ENCODE measurements at places on chromosomes 7 and 10.

DNA sequence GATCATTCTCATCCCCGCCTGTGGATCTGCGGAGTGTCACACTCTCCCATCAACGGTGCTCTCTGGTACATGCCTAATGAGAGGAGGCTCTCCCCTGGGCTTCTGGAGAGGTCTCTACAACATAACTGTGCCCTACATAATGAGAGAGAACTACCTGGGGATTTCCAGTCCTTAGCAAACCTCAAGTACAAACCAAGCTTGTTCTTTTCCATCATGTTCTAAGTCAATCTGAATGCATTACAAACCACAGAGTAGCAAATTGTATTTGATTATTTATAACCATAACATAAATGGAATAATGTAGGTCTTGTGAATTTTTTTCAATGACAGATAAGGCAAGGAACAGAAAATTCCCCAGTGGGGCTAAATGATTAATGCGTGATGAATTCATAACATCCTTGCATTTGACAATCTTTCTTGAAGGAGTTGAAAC lies 412.4 kb upstream of the NRP1 start:
- DNase-seq, result no peak

- DNase-seq, result no peak
Measured at GRCh38 chr7:77313085-77313484, 103.1 kb downstream of the GSAP start.

DNA sequence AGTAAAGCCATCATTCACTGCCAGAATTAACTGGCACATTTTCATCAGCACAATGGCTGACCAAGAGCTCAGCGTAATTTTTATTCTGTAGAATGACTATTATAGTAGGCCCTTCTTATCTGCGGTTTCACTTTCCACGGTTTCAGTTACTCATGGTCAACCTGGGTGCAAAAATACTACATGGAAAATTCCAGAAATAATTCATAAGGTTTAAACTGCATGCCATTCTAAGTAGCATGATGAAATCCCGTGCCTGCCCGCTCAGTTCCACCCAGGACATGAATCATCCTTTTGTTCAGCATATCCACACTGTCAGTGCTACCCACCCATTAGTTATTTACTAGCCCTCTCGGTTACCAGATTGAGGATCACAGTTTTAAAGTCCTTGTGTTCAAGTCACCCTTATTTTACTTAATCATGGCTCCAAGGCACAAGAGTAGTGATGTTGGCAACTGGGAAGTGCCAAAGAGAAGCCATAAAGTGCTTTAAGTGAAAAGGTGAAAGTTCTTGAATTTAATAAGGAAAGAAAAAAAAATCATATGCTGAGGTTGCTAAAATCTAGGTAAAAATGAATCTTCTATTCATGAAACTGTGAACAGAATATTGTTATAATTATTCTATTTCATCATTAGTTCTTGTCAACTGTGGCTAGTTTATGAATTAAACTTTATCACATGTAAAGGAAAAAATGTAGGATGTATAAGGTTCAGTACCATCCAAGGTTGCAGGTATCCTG lies 204.9 kb downstream of the DOCK4 start:
- peak; percentile 87 for DNase-seq

- DNase-seq, result no peak
Measured at GRCh38 chr10:88008866-88009470, 145.5 kb downstream of the PTEN start.

- no peak for DNase-seq
Measured at GRCh38 chr7:6556196-6556595, 4.9 kb upstream of the GRID2IP start.

DNA sequence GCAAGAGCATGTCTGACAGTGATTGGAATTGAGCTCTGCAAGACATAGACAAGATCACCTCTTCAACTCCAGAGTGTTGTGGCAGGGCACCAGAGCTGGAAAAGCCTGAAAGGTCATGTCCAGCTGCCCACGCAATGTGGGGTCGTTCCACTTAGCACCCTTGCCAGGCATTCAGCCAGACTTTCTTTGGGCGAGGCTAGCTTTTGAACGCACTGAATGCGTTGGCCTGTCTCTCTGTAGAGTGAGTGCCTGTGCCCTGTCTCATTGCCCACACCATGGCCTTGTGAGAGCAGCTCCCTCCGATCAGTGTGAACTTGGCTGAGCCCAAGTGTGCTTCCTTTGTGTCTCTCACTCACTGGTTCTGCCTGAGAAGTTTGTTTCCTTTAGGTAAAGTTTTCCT lies 23.3 kb downstream of the UBTD1 start:
- no peak for DNase-seq

DNA sequence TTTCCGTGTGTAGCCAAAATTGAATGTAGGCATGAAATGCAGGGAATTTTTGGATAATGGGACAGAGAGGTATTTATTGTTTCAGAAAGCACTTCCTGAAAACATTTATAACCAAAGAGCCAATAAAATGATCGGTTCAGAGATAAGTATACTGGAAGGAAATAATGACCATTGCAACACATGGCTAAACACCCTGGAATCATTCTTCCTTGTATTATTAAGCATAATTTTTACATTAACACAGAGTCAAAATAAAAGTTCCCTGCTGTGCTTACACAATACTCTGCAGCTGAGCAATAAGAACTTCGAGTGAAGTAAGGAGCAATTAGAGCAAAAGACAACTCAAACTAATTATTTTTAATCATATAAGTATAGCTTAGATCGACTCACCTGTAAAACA lies 648.3 kb downstream of the TNS3 start:
- no peak for DNase-seq

DNA sequence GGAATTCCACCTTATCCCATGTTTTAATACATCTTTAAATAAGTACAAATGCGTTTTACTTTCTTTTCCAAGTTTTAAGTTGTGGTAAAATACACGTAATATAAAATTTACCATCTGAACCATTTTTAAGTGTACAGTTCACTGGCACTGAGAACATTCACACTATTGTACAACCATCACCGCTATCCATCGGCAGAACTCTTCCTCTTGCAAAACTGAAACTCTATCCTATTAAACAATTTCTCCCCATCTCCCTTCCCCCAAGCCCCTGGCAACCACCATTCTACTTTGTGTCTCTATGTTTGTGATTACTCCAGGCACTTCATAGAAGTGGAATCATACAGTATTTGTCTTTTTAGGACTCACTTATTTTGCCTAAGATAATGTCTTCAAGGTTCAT lies 33.8 kb downstream of the HIP1 start:
- DNase-seq, result no peak

GRCh38 chr7:43492896-43493295 lies 90.0 kb upstream of the STK17A start:
- no peak for DNase-seq

- no peak for DNase-seq
Measured at GRCh38 chr10:117318909-117319308, 56.3 kb downstream of the PDZD8 start.

DNA sequence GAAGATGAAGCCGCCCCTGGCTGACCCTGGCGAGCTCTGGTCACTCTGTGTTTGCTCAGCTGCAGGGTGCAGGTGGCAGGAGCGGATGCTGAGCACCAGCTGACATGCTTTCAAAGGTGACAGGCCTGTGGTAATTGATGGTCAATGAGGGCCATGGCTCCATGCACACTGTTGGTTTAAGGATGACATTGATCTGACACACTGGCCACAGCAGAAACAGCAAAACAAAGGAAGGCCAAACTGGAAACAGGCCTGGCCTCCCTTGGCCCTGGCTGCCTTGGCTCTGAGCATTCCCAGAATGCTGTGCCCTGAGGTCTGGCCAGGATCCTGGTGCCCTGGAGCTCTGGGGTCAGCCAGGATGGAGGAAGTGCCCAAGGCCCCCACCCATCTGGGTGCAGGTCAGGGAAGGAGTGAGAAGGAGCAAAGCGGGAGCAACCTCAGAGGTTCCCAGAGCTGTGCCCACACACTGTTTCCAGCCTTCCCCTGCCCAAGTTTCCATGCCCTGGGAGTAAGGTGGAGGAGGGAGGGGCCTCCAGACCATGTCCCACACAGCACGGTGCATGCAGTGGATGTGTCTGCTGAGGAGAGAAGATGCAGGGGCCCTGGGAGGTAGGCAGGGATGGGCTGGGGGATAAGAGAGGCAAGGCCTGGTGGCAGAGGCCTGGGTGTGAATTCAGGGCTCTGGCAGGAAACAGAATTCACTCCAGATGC lies 302.2 kb downstream of the RPS24 start:
- DNase-seq, result peak; percentile 5

GRCh38 chr7:73852500-73852899 lies 8.5 kb upstream of the TMEM270 start:
- DNase-seq, result no peak

GRCh38 chr10:100518761-100519241 lies 860 bp downstream of the SEC31B start:
- DNase-seq, result peak; percentile 37

DNA sequence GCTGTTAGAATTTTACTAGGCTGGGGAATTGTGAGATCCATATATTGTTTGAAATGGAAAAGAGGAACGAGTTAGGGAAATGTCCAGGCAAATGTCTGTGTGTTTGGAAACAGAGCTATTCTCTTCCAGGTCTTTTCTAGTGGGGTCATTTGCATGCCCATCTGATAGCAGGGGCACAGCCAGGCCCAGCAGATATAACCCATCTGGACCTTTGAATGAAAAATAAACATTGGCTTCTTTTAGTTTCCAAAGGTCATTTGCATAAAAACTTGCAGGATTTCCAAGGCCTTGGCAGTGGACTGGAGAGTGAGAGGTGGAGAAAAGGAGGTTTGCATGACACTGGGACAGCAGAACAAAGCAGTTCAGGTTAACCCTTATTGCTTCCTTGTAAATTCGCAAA lies 188.0 kb upstream of the GPR26 start:
- no peak for DNase-seq

DNA sequence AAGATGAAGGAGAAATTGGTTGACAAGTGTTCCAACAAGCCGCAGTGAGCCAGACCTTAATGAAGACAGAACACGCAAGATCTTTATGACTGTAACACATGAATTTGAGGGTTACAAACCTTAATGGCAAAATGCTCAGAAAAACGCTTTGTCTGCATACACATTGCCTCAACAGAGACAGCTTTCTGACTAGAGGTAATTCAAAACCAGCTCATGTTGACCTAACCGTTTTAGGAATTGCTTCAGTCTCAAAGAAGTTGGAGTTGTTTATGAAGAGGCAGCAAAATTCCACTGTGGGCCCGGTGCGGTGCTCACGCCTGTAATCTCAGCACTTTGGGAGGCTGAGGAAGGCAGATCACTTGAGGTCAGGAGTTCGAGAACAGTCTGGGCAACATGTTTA lies 2.2 kb upstream of the GTF2I start:
- no peak for DNase-seq

GRCh38 chr7:112267944-112268691 lies 61.6 kb downstream of the ZNF277 start:
- no peak for DNase-seq

GRCh38 chr7:112462236-112462635 lies 12.0 kb downstream of the IFRD1 start:
- peak; percentile 36 for DNase-seq

DNA sequence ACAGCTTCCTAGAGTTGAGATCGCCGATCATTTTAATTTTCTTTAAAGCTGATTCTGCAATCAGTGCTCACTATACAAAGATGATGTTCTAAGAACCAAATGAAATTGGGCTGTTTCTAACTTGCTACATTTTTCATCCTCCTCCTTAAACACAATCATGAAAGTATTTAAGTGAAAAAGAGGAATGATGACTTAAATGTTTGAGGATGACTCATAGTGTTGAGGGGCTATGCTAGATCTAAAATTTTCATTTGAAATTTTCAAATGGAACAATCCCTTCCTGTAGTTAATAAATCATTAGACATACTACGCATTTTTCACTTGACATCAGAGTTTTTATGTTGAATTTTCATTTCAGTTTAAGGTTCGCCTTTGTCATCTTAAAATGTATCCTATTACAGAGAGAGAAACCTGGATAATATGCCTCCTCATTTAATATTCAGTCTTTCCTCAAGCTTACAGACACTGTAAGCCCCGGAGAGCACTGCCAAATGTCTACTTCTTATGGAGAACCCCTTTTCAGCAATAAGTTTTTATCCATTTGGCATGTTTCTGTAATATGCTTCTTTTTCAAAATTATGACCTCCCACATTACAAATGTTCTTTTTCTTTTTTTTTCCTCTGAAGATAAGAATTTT lies 499.6 kb downstream of the MAGI2 start:
- no peak for DNase-seq

GRCh38 chr7:111980725-111981124 lies 225.5 kb downstream of the DOCK4 start:
- DNase-seq, result no peak

DNA sequence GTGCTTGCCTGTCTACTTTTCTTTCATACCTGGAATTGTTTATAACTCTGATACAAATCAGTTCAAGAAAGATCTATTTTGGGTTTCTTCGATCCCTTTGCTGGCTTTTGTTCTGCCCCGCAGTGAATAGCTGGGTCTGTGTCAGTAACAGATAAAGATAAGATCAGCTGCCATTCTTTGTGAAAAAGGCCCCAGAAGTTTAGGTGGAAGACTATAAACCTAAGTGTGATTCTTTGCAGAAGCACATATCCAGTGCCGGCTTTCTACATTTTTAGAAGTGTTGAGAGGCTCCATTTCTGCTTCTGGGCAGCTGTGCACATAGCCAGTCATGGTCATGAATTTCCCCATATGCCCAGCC lies 686.4 kb upstream of the C7orf33 start:
- DNase-seq, result no peak

- no peak for DNase-seq
Measured at GRCh38 chr7:69982197-69982596, 383.9 kb downstream of the AUTS2 start.

GRCh38 chr7:108181073-108181985 lies 51.2 kb upstream of the LAMB4 start:
- peak; percentile 51 for DNase-seq

GRCh38 chr10:6400821-6401465 lies 179.1 kb downstream of the PRKCQ start:
- no peak for DNase-seq

DNA sequence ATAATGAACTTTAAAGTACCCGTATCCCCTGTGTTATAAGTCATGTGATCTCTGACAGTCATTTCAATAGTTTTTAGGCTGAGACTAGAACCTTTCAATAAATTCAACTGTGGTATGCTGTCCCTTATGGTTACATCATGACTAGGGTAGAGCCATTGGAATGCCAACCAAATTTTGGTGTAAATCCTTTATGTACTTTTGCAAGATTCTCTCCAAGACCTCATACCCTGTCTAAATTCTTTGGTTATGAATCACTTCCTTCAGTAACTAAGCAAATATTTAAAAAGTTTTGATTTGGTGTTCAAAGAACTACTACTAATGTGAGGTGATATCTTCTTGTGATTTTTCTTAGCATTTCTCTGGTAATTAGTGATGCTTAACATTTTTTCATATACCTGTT lies 20.8 kb upstream of the OR6B1 start:
- peak; percentile 37 for DNase-seq

GRCh38 chr10:119811122-119811521 lies 61.5 kb downstream of the MCMBP start:
- no peak for DNase-seq

DNA sequence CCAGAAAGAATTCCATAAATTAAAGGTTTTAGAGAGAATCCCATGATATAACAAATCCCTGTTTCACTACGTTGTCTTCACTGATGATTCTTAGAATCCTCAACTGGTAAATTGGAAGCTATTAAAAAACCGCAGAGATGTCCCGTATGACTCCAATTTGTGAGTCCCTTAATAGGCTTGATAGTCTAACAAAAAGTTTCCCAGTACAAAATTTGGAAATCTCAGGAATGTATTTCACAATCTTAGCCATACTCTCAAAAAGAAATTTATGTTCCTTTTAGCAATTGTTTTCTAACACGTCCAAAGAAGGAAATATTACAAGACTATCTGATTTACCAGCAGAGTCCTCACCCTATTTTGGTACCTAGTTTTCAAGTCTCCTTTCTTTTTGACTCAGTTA lies 2.5 kb downstream of the TES start:
- DNase-seq, result no peak

All from kidney glomerular epithelial cell (primary cell).